Fibroblast of villous mesenchyme (primary cell): ENCODE measurements at places on chromosomes 2 and 18. TPM values are rescaled to one million over a fixed set of nuclear protein-coding genes. Genes with fewer than 3 reads are reported as not detected.

The ZNF2 gene
- 6.1 and 7.8 TPM in 2 replicates for total RNA-seq

The SPC25 gene
- total RNA-seq, result 2.9 and 7.3 TPM in 2 replicates

The SKOR2 gene
- total RNA-seq, result not detected in 2 replicates

The SGO2 gene
- total RNA-seq, result 5.8 and 12.1 TPM in 2 replicates

The DIPK1C gene
- total RNA-seq, result not detected in 2 replicates

The FOXI3 gene
- total RNA-seq, result not detected in 2 replicates

The HRH4 gene
- under 0.01 TPM in 1 of 2 replicates, not detected in the other for total RNA-seq

The LIMS2 gene
- 24.8 and 28.9 TPM in 2 replicates for total RNA-seq

GRCh38 chr2:33665039-33665438 lies 65.9 kb upstream of the FAM98A start:
- no peak for DNase-seq

DNA sequence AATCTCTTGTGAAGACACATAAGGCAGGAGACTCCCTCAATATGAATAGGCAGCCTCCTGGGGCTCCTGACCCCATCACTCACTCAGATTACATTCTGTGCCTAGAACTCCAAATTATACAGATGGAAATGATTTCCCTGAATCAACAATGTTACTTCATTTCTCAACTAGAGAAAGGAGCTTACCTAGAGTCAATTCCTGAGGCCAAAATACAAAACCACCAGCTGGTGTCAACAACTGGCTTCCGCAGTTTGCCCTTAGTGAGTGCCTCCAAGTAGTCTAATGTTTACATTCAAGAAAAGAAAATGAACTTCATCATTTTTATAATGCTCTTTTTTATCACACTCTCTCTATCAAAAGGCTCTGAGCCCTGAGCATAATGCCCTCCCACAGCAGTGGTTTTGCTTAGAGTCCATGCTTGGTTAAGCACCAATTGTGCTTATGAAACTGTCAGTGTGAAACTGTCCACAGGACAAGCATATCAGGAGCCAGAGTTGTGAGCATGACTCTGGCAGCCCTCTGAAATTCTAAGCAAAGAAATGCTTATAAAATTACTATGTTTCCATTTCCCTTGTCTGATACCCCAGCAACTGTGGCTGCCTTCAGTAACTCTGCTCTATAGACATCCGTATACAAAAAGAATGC lies 305.7 kb upstream of the PKDCC start:
- peak; percentile 25 for DNase-seq

- DNase-seq, result no peak
Observed at GRCh38 chr2:162636206-162636728, 202.3 kb downstream of the KCNH7 start.

DNA sequence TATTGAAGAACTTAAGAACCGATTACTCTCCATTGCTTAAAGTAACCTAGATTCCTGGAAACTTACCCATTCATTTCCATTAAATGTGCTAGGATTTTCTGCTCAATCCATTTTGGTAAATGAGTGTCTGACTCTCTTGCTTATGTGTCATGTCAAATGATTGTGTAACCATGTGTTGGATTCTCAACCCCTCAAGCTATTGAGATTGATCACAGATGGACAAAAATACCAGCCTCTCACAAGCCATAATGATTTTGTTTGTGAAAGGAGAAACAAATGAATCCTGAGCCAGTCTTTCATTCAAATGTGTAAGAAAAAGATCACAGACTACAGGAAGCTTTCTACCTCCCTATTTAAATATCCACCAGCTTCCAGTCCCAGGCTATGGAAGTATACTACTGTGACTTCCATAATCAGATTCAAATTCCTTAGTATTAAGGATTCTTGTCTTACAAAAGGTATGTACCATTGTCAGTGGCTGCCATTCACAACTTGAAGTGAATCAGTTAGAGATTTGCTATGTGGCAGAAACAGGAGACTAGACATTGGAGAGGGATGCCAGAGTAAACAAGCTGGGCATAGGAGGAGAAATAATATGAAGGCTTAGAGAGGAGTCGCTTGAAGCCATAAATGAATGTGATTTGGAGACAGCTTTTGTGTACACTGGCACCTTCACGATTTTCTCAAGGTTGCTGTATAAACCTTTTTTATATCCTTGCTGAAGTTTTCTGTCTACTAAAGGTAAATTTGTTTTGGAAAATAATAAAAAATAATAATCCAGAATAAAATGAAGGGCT lies 498.5 kb upstream of the SETBP1 start:
- DNase-seq, result no peak

DNA sequence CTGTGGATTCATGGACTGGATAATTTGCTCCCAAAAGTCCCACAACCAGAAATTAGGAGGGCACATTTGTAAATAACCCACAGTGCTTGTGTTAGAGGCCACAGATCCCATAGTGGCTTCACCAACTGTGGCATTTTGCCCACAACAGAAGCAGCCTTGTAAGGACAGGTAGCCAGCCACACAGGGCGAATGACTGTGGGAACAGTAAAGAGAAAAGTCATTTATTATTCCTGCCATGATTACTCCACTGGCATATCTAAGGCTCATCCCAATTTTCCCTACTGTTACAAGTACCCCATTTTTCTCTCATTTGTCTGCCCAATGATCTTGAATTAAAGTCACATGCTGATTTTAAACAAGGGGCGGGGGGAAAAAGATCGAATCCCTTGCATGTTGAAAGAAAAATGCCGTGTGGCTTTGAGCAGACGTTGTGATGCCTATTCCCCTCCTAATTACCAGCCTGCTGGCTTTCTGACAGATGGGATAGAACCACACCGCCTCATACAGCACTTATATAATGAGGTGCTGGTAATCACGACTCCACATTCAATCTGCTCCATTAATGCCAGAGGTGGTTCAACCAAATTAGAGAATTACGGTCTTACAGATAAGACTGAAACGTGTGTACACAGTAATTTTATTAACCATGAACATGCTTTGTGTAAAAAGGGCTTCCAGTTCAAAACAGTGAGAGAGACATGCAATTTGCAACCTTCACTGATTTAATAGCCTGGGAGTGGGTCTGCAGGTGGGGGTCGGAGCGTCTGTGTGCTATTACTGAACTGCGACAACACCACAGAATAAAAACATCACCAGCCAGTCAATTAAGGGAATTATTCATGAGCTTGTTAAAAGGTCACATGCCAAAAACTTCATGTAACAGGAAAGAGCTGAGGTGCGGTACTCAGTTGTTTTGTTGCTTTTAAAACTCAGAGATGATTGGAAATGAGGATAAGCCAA lies 196.0 kb downstream of the TMEM163 start:
- DNase-seq, result no peak

- no peak for DNase-seq
Observed at GRCh38 chr2:32773448-32773808, 145.6 kb downstream of the TTC27 start.

GRCh38 chr2:70496819-70497218 lies 56.8 kb downstream of the TGFA start:
- no peak for DNase-seq

- DNase-seq, result no peak
Observed at GRCh38 chr18:74288041-74288440, 3.7 kb downstream of the CYB5A start.

DNA sequence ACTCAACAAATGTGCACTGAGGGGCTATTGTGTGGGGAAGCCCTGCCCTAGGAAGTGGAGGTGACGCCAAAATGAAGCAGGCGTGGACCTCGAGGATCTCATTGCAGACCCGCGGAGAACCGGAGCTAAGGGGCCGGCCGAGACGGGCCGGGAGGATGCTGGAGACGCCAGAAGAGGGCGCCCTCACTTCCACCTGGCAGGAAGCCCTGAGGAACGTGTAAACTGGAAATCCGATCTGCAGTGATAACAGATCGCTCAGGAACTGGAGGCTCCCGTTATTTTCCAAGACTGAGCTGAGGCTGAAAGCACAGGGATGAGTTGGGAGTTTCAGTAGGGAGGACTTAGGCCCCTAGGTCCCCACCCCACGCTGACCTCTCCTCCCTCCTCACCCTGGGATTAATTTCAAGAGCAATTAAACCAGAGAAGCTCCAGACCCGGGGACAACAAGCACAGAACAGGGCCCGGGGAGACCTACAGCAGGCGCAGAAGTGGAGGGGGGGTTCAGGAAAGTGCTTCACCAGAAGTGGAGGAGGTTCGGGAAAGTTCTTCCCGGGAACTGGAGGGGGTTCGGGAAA lies 7.7 kb upstream of the COL6A3 start:
- DNase-seq, result peak; percentile 94

DNA sequence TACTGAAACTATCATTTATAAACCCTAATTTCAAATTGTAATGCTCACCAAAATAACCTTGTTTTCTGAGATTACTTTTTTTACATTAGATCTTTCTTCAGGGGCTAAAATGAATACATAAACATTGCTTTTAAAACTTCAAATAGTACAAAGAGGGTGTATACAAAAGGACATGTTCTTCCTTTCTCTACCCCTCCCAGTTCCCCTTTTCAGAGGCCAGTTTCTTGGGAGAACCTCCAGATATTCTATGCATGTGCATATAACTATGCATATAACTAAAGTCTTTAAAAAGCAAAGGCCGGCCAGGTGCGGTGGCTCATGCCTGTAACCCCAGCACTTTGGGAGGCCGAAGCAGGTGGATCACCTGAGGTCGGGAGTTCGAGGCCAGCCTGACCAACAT lies 10.6 kb upstream of the FAM117B start:
- no peak for DNase-seq

- DNase-seq, result no peak
Observed at GRCh38 chr2:35204881-35205280, 1150.7 kb upstream of the CRIM1 start.
